SK-N-MC (cell line): ENCODE measurements at places on chromosomes 1 and 21.

- no peak for DNase-seq
Observed at GRCh38 chr1:173082913-173083312, 32.2 kb upstream of the TNFSF18 start.

- no peak for DNase-seq
Observed at GRCh38 chr21:31622397-31622796, 37.1 kb upstream of the SOD1 start.

DNA sequence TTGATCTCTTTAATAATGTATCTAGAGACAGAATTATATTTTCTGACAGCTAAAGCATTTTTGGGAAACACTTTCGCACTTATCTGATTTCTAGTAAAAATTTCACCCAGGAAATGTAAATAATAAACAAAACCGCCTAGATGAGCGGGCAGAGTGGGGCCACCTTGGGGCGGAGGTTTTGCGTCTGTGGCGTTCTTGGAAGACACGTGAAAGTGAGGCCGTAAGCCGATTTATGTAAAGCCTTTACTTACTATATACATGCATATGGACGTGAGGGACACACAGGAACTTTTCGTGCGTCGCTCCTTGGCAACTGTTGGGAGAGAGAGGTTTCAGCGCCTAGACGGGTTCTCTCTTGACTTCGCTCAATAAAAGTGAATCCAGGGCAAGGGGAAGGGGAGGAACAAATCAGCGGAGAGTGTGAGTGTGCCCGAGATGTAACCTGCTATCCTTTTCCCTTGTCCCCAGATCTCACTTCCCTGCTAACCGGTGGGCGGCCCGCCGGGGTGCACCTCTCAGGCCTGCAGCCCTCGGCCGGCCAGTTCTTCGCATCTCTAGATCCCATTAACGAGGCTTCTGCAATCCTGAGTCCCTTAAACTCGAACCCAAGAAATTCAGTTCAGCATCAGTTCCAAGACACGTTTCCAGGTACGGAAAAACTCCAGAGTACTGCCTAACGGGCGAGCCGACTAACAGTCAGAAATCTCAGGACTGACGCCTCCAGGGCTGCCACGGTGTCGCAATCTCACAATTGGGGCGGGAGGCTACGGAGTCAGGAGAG is 1.7 kb downstream of the HLX start:
- DNase-seq = no peak

- DNase-seq = no peak
Observed at GRCh38 chr1:89167590-89168230, 8.1 kb downstream of the GBP7 start.

GRCh38 chr1:97770376-97770775 is 150.5 kb downstream of the DPYD start:
- no peak for DNase-seq

DNA sequence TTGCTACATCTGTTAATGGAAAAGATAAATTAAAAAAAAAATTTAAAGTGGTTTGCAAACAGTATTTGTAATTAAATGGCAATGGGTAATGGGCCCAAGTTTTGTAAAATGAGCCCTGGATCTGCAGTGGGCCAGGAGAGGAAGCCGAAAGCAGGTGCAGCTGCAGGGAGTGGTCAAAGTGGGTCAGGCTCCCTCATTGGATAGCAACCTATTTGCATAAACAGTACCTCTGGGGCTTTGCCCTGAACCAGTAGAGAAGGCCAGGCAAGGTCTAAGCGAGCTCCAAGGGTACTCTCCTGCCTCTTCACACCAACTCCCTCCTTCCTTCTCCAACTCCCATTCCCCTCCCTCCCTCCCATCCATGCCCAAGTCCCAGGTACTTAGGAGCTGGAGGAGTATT is 138.9 kb downstream of the HMGB4 start:
- no peak for DNase-seq

DNA sequence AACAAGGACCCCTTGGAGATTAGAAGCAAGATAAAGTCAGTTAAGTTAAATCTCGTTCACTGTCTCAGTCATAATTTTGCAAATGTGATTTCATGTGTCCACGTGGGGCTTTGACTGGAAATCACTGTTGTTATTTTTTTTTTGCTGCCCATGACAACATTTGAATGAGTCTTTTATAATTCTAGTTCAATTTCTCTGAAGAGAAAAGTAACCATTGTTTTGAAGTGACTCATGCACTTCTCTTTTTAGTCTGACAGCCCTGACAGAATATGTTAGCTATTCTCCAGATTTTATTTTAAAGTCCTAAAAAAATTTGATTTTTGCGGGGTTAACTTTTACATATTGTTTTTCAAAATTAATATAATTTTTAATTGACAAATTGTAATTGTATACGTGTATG is 30.7 kb upstream of the NLRP3 start:
- DNase-seq = no peak

DNA sequence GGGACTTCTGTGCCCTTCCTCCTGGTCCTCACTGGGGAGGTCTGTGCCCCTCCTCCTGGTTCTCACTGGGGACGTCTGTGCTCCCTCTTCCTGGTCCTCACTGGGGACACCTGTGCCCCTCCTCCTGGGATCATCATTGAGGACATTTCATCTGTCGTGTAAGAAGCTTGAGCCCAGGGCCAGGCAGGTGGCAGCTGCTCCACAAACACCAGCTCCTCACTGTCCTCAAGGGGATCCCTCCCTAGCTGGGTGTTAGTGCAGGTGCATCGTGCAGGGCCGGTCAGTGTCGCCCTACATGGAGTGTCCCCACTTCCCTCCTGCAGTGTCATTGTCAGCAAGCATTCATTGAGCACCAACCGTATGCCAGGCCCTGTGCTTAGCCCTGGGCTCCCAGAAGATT is 312.7 kb downstream of the PTPRU start:
- DNase-seq = no peak

DNA sequence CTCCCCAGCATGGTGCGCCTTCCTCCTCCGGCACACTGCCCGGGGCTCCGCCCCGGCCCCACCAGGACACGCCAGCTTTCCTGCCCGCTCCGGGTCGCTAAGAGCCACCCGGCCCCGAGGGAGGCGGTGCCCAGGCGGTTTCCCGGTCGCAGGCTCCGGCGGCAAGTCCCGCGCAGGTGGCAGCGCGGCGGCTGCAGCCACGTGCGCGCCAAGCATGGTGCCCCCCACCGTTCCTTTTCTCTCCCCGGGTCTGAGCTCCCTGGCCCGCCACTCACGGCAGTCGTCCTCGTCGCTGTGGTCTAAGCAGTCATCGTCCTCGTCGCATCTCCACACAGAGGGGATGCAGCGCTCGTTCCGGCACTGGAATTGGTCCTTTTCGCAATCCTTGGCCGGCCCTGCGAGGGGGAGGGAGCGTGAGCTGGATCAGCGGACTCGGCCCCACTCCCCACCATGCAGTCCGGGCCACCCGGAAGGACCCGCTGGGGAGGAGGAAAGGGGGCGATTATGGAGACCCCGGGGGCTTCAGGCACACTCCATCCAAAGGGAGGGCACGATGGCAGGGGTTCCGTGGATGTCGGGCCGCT is 1.2 kb downstream of the LRP8 start:
- DNase-seq = no peak

DNA sequence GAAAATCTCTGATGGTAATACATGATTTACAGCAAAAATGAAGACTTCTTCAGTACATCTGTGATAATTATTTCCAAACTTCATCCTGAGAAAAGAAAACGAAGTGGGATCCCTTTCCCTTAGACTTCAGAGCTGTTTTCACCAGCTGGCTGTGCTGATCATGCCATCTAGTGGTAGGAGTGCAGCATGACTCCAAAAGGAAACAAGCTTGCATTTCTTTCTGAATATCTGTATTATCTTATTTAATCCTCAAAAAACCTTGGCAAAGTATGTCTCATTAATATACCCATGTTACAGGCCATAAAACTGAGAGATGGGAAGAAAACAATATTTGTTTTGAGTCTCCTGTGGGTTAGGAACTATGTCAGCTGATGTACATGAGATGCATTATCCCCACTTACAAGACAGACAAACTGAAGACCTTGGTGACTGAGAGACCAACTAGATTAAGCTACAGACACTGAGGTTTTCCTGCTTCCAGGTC is 9.8 kb upstream of the GJA8 start:
- no peak for DNase-seq

GRCh38 chr1:245336149-245336983 is 181.6 kb downstream of the KIF26B start:
- DNase-seq = no peak

- DNase-seq = no peak
Observed at GRCh38 chr1:98002288-98002687, 81.5 kb upstream of the DPYD start.

- no peak for DNase-seq
Observed at GRCh38 chr1:201190624-201191051, at the start of gene IGFN1. IGFN1 (plus strand) TSS chr1:201190824; CDS start chr1:201193294, 2,470 bp downstream.

DNA sequence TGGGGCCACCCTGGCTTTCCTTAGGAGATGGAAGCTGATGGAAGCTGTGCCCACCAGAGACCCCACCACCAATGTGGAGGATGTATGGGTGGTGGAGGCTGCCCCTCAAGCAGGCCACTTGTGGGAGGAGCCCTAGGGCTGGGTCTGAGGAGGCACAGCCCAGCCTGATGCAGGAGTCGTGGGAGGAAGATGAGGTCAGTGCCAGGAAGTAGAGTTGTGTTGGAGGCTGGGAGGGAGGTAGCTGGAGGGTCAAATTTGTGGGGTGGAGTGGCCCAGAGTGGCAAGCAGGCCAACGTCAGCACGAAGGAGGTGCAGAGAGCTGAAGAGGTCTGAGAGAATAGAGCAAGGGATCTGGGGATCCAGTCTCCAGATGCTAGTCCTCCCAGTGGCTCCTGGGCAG is 119.0 kb upstream of the USP24 start:
- DNase-seq = no peak

DNA sequence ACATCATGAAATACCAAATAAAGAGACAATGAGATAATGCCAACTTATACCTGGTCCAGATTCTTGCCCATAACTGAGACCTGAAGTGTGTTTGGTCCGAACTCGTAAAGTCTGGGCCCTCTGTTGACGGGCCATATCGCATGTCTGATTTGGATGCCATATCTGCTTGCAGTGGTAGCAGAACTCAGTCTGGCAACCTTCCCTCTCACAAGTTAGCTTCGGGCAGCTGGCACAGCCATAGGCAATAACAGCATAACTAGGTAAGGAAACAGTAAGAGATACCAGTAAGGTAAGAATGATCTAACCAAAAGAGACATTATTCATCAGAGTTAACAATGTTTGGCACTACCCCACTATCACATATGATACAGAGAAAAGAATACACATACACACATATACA is 15.1 kb downstream of the RNF19B start:
- DNase-seq = no peak

DNA sequence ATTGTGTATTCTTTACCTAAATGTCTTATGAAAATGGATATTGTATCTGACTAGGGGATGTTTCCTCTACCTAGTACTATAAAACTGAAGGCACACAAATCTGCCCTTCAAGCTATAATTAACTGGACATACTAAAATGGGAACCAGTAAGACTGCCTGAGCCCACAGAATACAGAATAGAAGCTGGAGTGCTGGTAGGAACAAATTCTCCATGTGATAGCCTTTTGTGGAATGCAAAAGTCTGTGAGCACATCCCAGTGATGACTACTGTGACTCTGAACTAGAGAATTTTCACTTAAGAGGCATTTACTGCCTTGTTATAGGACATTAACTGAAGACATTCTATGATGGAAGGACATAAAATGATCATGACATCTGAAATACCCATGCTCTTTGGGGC is 30.3 kb downstream of the KIFAP3 start:
- no peak for DNase-seq

DNA sequence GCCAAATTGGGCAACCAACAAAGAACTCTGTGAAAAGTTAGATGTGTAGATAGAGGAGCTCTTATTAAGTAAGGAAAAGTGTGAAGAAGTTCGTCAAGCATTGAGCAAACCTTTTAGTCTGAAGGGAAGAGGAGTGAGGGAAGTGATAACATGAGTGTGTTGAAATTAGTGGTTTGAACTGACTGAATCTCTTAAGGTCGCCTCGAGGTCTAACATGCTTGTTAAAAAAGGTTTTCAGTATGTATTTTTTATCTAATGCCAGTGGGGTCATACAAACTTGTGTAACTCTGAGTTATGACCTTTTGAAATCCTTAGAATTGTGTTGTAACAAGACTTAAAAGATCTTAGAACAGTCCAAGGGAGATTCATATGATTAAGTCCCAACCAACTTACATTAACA is 34.1 kb downstream of the SOAT1 start:
- no peak for DNase-seq

DNA sequence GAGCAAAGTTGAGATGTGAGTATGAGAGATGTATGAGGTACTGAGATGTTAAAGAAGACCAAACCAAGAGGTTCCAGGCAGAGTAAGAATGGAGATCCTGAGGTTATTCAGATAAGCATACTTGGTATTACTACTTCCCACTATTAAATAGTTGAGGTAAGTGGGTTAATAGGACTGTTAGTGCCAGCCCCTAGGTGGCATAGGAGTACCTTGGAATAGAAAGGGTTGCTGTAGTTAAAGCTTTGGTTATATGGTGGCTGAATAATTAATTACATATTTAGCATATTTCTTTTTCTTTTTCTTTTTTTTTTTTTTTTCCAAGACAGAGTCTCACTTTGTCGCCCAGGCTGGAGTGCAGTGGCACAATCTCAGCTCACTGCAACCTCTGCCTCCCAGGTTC is 397.9 kb upstream of the TMPRSS15 start:
- no peak for DNase-seq

DNA sequence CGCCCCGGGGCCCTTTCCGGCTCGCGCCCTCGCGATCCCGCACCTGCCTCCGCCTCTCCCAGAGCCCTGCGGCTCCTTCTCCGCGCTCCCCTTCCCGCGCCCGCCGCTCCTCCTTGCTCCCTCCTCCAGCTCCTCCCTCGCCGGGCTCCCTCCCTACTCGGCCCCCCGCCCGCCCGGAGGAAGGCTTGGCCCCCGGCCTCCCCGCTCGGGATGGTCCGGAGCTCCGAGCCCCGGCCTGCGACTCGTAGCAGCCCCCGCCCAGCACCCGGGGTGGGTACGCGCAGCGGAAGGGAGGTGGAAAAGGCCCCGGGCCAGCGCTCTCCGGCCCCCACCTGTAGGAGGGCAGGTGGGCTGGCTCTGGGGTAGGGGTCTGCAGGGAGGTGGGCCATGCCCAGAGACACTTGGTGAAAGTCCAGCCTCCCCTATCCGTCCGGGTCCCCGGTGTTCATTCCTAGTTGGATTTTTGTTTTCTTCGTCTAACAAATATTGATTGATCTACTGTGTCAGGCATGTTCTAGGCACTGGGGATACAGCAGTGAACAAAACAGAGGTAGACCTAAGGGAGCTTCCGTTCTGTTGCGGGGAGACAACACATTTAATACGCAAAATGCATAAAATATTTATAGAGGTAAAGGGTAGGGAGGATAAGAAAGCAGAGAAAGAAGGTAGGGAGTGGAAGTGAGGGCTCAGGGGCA is at the start of gene HTR1D:
Gene HTR1D (minus strand): TSS at position 82 of the 695 bp plus-strand sequence. CDS start 23,283 bp downstream, outside the sequence.
- DNase-seq = no peak

- no peak for DNase-seq
Observed at GRCh38 chr1:3370856-3371703, 83.4 kb upstream of the ARHGEF16 start.

- DNase-seq = no peak
Observed at GRCh38 chr21:16587681-16588375, 858.0 kb downstream of the USP25 start.

GRCh38 chr21:15826147-15826780 is 96.5 kb downstream of the USP25 start:
- no peak for DNase-seq
